ENCODE measurements at places on chromosomes 11 and 22.

DNA sequence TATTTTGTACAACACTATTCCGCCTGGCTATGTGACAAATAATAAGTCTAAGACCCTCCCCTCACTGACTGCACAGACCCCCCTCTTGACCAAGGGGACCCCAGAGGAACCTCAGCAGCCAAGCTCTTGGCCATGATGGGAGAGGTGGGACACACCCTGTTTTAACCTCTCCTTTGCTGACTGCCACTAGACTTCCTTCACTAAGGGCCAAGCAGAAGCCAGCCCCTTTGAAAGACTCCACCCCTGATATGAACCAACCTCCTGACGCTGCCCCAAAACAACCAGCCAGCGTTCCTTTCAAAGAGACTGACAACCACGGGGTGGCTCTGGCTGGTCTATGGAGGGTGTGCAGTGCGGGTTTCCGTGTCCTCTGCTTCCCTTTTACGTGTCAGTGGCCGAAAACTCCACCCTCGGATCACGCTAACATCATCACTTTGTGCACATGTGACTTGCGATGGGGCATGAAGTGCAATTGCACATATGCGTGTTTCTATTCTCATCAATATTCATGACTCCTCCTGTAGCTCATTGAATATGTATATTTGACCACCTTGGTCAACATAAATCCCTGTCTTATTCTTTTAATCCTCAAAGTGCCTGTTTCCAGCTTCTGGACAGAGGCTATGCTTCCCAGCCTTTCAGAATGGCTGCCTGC lies 643.9 kb downstream of the TBC1D22A start:
- no peak for DNase-seq

GRCh38 chr11:13135385-13136271 lies 126.5 kb downstream of the RASSF10 start:
- no peak for DNase-seq

DNA sequence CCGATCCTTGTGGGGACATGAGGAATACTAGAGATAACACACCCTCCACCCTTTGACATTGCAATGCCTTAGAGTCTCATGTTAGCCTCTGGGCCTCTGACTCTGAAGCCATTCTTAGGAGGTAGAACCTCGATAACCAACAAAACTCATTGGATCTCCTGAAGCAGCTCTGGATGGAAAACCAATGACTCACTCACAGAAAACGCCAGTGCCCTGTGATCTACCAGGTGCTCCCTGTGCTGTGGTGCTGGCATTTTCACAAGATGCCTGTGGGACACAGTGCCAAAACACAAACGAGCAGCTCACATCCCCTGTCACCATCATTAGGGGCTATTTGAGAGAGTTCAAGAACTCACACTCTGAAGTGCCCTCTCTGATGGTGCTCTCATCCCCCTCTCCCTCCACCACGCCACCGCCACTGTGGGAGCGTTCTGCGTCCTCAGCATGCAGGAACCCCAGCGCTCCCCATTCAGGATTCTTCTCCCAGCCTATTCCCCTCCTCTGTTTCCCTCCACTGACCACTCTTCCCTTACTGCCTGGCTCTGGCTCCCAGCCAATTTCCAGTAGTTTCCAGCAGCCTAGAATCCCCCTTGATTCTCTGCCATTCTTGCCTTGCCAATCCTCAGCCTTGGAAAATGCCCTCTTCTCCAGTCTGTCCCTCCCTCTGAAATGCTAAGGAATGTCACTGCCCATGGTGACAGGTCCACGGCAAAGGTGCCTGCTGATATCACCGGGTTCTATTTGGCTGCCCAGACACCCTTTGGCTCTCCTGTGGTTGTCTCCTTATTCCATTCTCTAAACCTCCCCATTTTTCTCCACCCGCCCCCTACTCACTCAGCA lies 4.7 kb upstream of the POLD4 start:
- DNase-seq = no peak

DNA sequence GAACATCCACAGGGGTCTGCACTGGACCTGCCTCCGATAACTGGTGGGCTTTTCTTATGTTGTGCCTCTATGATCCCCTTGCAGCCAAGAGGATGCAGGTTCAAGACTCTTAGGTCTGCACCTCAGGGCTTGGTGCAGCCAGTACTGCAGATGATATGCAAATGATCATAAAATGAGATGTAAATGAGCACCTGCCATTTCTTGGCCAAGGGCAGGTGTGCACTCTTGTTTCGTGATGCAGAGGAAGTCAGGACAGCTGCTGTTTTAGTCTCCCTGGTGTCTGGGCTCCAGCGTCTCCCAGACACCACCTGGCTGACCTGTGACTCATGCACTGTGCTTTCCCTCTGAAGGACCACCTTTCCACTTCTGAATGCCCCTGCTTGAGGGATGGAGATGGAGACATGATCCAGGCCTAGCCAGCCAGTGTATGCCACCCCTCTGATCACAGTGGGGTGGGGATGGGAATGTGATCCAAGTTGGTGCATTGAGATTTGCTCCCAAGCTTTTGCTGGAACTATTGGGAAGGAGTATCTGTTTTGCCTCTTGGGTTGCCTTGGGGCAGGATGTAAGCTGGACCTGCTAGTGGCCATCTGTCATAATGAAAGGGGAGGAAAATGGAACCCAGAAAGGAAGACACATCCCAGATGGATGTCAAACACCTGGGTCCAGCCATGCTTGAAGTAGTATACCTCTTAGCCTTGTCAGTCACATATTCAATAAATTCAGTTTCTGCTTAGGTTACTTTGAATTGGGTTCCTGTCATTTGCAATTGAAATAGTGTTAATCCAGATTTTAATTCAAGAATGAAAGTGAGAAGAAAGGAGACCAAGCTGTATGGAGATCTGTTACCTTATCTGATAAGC lies 3.3 kb upstream of the KCNJ11 start:
- no peak for DNase-seq

DNA sequence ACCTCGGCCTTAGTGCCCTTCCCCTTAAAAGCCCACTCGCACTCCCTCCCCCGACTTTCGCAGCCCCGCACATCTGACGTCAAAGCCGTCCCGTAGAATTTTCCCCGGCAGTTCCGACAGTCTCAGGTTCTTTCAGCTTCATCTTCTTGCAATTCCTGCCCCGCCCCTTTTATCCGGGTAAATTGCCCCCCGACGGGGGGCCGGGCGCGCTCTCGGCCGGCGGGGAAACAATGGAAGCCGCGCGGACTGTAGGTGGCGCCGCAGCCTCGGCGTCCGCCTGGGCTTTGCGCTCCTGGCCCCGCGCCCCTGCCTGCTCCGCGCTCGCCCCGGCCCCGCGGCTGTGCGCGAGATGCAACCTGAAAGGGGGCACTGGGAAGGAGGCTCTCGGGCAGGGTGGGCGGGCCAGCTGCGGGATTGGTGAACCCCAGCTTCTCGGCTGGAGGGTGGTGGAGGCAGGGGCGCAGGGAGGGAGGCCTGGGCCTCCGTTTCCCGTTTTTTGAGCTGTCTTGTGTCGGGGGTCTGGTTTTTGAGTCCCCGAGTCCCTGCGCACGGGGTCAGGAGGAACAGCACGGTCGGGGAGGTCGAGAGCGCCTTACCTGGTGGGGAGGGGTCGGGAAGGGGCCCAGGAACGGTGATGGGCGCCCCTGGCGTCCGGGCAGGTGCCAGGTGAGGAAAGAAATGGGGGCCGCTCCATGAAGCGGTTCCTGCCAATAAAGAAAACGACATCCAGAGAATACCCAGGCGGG lies 859 bp upstream of the FGF19 start:
- no peak for DNase-seq

GRCh38 chr11:74380746-74381439 lies 17.3 kb downstream of the PGM2L1 start:
- DNase-seq = no peak

- DNase-seq = no peak
Observed at GRCh38 chr11:44834846-44835245, 108.1 kb downstream of the TSPAN18 start.

DNA sequence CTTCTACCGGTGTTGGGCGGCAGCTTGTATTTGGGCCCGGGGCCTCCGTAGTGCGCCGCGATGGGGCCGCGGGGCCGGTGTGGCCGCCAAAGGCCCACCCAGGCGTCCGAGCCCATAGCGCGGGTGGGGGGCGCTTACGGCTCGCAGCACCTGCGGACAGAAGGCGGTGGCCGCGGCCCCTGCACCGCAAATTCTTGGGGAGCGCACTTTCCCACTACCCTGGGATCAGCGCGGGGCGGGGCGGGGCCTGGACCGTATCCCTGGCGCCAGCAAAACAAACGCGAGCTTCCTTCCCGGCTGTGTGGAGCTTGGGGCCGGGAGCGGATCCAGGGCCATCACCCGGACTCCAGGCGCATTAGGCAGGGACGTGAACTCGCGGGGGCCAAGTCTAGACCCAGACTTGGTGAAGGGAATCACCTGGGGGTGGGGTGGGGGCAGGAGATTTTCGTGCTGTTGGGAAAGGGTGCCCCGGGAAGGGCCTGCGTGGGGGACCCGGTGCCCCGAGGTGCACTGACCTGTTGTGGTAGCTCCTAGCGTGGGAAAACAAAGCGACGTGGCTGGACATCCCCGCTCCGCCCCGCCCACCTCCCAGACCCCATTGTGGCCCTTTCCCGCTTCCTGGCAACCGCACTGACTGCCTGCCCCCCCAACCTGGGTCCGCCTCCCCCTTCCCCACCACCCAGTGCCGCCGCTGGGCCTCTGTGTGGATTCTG lies 2.3 kb upstream of the TYMP start:
- no peak for DNase-seq

- DNase-seq = no peak
Observed at GRCh38 chr11:62147545-62147944, 23.7 kb downstream of the INCENP start.

GRCh38 chr22:27470169-27470772 lies 331.3 kb downstream of the MN1 start:
- no peak for DNase-seq

DNA sequence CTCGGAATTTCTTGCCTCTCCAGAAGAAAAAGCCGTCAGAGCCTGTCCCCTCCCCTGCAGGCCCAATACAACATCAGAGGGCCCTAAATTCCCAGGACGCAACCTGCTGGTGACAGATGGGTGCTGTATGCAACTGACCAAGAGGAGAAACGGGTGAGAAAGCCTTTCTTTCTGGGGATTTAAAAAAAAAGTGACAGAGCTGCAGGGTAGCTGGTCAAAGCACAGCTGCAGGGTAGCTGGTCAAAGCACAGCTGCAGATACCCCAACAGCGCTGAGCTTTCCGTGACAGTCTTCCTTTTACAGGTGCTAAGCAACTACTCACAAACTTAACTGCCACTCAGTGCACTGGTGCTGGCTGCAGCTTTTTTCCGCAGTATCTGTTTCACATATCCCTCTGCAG lies 17.8 kb downstream of the AP1B1 start:
- DNase-seq = no peak

DNA sequence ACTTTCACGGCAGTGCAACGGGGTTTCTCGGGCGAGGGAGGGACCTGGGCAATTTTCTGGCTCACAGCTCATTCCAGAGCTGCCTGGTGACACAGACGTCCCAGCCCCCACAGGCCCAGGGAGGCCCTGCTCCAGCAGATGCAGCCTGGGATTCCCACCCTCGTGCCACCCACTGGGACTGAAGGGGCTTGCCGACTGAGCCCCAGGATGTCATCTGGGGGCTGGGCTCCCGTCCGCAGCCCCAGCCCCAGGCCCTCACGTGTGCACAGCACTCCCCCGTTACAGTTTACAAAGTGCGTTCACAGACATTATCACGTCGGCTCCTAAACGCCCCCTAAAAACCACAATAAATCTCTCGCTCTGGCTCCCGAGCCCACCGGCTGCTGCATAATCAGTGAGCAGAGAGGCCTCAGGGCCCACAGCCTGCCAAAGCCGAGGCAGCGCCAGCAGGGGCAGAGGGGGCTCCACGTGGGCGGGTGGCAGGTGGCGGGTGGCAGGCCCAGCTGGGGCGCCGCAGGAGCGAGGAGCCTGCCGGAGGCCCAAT lies 76.9 kb upstream of the TCF20 start:
- DNase-seq = no peak

DNA sequence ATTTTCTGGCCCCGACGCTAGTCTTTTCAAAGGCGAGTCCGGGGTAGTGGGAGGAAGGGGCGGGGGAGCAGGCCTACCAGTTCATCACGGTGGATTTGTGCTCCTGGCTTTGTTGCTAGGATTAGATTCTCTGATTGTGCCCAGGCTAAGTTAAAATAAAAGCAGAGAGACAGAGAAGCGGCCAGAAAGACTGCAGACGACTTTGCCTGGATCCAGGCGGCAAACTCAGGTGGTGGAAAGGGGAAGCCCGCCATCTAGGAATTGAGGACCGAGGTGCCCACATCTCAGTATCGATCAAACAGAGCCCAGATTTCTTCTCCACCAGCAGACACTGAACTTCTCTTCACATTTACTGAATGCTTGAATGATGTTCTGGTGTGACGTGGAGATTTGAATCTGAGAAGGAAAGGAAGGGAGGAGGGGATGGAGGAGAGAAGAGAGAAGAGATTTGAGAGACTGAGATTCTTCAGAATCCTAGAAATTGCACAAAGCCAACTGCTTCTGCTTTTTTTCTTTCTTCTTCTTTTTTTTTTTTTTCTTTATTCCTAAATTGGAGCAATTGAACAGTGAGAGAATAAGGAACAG lies 2.7 kb downstream of the FAT3 start:
- no peak for DNase-seq

GRCh38 chr11:6476571-6476970 lies 2.8 kb upstream of the TRIM3 start:
- DNase-seq = no peak

DNA sequence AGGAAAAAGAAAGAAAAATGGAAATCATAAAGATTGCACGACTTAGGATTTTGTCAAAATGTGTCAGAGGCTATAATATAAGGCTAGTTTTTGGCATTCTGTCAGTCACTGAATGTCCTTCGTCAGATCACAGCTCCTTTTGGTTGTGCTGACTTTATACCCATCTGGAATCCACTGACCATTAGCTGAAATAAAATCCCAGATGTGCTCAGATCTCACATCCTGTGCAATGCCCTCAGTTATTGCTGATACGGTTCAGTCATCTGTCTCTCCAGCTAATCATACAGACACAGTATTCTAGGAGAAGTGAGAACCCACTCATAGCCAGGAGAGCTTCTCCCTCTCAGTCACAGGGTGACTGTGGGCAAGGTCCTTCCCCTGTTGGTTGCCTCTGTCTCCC lies 11.5 kb downstream of the CD44 start:
- no peak for DNase-seq

- DNase-seq = no peak
Observed at GRCh38 chr22:39144101-39144767, 8.2 kb downstream of the CBX7 start.

DNA sequence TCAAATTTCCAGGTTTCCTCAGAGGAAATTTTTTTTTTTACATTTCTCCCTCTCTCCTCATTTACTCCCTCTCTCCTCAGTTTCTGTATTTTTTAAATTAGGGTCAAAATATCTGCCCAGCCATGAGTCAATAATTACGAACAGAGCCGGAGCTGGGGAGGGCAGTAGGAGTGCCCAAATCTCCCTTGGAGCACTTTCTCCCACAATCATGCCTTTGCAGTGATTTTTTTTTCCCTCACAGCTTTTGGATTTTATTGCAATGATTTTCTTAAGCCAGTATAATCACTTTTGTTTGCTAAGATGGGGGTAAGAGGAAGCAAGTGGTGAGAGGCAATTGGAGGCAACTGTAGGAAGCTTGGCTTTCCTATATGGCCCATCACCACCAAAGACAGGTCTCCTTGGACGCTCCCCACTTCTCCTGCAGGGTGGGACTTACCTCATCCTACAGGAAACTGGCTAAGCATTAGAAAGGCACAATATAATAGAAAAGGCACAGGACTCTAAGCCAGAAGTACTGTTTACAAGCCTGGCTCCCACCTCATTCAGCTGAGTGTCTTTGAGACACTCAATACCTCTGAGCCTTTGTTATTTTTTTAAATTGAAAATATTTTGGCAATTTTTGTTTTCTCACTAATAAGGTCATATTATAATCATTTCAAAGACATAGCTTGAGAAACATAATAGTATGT lies 192.6 kb upstream of the PITPNB start:
- no peak for DNase-seq
